Suprapubic skin (tissue), 4 donors: ENCODE measurements at places on chromosomes 5 and 9. TPM values are rescaled to one million over a fixed set of nuclear protein-coding genes. Genes with fewer than 3 reads are reported as not detected.

DNA sequence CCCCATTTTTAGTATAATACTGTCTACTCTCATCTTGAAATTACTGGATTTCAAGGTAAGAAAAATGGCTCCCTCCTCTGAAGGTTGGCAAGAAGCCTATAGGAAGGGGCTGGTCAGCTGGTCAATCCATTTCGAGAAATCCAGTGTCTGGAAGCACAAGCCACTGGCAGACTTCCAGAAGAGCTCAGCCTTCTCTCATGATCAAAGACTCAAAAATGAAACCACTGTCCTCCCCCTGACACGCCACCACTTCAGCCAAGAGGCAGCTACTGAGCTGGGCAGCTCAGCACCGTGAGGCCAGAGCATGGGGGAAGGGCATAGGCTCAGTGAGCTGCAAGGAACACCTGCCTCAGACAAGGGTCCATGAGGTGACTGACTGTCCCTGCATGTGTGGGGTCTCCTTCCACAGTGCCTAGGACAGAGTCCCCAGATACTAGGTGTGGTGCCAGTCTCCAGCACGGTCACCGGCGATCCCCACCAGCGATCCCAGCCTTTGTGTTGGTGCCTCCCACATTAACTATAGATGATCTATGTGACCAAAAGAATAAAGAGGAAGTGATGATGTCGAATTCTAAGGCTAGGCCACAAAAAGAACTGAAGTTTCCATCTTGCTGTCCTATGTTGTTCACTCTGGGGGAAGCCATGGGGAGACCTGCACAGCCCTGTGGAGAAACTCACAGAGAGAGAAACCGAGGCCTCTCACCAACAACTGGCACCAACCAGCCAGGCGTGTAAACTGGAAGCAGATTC is 100.1 kb upstream of the LRRTM2 start:
- DNase-seq, result peak; percentile 52

DNA sequence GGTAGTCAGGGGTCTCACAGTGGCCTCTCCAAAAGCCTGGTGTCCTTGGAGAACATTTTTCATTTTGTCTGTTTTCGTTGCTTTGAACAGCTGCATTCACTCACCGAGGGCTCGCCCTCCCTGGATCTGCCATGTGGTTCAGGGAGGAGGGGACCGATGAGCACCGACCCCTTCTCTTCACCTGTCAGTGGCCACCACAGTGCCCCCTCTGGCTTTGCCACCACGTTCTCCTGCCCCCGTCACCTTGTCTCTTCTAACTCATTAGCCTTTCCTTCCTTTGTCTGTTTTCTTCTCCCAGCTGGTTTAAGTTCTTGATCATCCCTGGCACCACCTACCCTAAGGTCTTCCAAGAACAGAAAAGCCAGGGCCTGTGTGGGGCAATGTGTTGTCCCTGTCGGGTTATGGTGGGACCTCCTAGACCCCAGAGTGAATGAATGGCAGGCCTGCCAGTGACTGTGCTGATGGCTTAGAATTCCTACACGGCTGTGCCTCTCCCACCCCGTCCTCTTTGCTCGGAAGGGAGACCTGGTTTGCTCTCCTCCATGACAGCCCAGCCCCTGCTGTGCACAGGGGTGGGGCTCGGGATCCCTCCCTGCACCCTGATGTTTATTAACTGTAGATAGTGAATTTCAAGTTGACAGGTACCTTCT is 90.0 kb downstream of the ANKRD33B start:
- DNase-seq, result no peak

GRCh38 chr5:153672347-153673090 is 182.0 kb downstream of the GRIA1 start:
- no peak for DNase-seq

DNA sequence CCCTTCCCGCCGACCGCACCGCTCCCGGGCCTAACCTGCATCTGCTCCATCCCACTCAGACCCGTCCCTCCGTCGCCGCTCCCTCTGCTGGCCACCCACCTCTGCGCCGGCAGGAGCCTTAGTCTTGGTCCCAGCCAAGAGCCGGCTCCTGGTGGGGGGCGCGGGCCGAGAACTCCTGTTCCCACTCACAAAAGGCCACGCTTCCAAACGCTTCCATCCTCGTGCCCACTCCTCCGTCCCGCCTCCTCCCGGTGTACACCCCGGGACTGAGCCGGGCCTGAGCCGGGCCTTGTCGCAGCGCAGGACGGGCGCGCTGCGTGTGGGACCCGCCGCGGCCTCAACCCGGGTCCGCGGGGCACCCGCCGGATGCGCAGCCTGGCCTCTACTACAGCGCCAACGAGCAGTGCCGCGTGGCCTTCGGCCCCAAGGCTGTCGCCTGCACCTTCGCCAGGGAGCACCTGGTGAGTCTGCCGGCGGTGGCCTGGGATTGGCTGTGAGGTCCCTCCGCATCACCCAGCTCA is 7.5 kb downstream of the ADAMTS13 start:
- DNase-seq, result no peak

- no peak for DNase-seq
These were observed 235.5 kb upstream of the WWC1 start for GRCh38 chr5:168055961-168056360.

- DNase-seq, result no peak
These were observed 75.0 kb upstream of the SAP30L start for GRCh38 chr5:154370813-154371212.

- no peak for DNase-seq
These were observed 302.0 kb downstream of the NFIB start for GRCh38 chr9:14011799-14012560.

DNA sequence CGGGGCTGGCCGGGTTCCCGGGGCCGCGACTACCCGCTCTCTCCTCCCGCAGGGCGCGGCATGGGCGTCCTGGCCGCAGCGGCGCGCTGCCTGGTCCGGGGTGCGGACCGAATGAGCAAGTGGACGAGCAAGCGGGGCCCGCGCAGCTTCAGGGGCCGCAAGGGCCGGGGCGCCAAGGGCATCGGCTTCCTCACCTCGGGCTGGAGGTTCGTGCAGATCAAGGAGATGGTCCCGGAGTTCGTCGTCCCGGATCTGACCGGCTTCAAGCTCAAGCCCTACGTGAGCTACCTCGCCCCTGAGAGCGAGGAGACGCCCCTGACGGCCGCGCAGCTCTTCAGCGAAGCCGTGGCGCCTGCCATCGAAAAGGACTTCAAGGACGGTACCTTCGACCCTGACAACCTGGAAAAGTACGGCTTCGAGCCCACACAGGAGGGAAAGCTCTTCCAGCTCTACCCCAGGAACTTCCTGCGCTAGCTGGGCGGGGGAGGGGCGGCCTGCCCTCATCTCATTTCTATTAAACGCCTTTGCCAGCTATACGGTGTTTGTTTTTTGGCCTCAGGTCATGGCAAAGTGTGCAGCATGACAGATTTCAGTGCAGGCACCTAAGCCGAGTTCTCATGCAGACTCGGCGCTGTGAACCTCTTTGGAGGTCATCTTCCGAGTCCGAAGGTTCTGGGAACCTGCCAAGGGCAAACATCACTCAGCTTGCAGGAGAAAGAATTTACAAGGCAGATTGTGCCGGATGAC is 516 bp downstream of the MRPL41 start:
- peak; percentile 75 for DNase-seq

DNA sequence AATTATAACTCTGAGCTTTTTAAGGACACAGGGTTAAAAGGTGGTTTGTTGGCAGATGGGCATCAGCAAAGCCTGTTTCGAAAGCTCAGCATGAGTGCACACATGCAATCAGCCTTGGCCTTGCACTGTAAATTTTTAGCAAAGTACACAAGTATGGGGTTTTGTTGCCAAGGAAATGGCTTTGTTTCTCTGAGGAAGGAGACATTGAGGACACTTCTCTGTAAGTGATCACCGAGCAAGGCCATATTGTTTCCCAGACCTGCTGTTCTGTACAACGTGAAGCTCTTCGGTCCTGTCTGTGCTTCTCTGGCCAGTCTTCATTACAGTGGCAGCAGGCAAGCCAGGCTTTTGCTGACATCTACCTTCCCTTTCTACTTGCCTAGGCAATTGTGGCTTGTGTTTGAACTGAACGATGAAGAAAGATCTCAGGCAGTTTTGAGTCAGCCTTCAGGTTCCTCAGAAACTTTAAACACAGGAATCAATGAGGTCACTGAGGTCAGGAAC is 27.9 kb upstream of the GLRX start:
- no peak for DNase-seq

- no peak for DNase-seq
These were observed 314.0 kb downstream of the NDUFS4 start for GRCh38 chr5:53874409-53874808.

GRCh38 chr9:1612886-1613285 is 402.3 kb upstream of the SMARCA2 start:
- DNase-seq, result no peak

- no peak for DNase-seq
These were observed 1350.1 kb upstream of the C9orf72 start for GRCh38 chr9:28923351-28923750.

DNA sequence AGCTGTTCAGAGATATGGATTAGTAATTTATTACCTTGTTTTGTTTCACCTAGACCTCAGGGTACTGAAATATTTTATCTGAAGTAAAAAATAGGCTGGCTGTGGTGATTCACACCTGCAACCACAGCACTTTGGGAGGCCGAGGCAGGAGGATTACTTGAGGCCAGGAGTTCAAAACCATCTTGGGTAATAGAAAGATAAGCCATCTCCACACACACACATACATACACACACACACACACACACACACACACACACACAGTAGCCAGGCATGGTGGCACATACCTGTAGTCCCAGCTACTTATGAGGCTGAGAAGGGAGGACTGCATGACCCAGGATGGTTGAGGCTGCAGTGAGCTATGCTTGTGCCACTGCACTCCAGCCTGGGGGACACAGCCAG is 3.7 kb downstream of the ANXA2R start:
- no peak for DNase-seq

Gene PRRX2
- total RNA-seq, result 9.9 TPM

Gene LCN9
- not detected for total RNA-seq

Gene AGXT2
- total RNA-seq, result not detected

Gene TAF11L10
- total RNA-seq, result not detected

Gene SLCO6A1
- total RNA-seq, result not detected

Gene SPAAR
- not detected for total RNA-seq

Gene MCIDAS
- total RNA-seq, result not detected
